Upper lobe of left lung (tissue), 6 donors: ENCODE measurements at places on chromosomes 5 and 9. TPM values are rescaled to one million over a fixed set of nuclear protein-coding genes. Genes with fewer than 3 reads are reported as not detected.

DNA sequence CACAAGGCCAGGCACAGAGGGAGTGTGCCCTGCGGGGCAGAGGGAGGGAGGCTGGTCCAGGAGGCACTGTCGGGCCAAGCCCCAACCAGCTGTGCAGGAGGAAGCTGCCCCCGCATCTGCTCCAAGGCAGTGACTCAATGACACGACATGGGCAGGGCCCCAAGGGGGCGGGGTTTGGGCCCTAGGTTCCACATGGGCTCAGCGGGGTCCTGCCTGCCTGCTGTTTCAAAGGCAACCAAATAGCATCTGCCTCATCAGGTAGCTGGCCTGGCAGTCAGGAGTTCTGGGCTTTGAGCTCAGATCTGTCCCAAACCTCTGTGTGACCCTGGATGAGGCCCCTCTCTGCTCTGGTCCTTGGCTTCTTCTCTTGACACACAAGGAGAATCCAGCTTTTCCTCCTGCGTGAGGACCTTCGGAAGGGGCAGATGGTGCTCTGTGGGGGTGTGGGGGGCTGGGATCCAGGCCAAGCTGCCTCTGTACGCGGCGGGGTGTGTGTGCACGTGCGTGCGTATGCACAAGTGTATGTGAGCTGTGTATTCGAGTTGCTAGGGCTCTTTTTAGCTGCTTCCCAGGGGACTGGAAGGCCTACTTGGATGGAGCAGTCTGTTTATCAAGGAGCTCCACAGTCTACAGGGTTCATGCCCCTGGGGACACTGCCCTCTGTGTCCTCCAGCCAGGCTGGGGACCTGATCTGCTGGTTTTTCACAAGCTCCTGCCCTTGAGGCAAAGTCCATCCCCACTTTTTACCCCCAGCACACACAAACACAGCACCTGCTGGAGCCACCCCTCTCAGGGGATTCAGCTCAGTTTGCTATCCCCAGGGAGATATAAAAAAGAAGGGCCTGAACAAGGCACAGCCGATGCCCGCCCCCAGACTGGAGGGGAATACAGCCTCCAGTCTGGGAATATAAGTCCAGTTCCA, 138.9 kb downstream of the RGS3 start:
- peaks cover 25% of the 10 kb centered on the region for H3K4me1 ChIP-seq
- no peaks in the 10 kb centered on the region for H3K27me3 ChIP-seq
- peaks cover 12% of the 10 kb centered on the region for H3K36me3 ChIP-seq
- peak; percentile 87 for DNase-seq
- H3K4me3 ChIP-seq: no peak overlapping the region

DNA sequence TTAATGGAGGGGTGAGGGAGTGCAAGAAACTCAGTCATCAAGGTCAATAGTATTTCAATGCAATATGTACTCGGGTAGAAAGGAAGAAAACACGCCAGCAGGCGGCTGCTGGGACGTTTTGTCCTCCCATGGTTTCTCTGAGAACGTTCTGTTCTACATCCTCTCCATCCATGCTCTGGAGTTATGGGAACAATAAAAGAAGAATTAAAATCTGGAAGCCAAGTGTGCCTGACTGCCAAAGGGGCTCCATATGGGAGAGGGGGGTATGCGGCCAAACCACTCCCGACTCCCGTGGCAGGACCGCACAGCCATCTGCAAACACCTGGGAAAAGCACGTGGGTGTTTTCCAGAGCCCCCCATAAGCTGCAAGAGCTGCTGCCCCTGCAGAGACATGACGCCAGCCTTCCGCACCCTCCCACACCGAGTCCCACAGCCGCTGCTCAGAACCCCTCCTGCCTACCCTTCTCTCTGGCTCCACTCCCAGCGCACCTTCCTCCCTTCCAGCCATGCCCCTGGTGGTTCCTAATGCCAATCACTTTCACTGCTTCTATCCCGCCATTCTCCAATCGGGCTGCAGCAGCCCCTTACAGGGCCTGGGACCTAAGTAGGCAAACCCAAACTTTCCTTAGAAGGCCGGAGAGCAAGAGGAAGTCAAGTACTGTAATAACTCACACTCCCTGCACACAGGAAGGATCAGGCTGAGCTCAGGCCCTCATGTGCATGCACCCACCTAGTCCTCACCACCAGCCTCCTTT, 241.6 kb downstream of the SYK start:
- no peaks in the 10 kb centered on the region for H3K36me3 ChIP-seq
- no peaks in the 10 kb centered on the region for H3K27me3 ChIP-seq
- no peak overlapping the region for H3K27ac ChIP-seq
- no peak overlapping the region for H3K4me3 ChIP-seq
- peaks cover 3% of the 10 kb centered on the region for H3K4me1 ChIP-seq

DNA sequence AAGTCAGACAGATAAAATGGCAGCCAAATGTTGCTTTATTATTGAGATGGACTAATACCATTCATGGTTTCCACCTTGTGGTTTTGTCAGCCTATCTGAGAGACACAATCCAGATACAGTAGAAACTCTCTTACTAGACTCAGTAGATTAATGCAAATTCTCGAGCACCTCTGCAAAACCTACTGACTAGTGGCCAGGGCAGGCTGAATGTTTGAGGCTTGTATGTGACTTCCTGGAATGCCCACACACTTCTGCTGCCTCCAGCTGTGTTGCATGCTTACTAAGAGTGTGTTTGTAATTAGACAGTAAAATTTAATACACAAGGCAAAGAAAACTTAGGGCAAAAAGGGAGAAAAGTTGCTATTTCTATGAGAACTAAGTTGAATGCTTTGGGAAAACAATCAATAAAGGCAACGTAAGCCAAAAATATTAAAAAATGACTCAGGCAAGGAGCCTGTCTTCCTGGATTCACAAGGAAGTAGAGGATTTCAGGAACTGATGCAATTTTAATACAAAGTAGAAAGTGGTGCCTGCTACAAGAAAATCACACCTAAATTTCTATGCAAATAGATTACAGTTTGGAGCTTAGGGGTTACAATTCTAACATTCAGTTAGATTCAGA, 30.2 kb upstream of the CCNG1 start:
- no peak for DNase-seq
- no peaks in the 10 kb centered on the region for H3K4me1 ChIP-seq
- H3K27ac ChIP-seq: no peak overlapping the region

DNA sequence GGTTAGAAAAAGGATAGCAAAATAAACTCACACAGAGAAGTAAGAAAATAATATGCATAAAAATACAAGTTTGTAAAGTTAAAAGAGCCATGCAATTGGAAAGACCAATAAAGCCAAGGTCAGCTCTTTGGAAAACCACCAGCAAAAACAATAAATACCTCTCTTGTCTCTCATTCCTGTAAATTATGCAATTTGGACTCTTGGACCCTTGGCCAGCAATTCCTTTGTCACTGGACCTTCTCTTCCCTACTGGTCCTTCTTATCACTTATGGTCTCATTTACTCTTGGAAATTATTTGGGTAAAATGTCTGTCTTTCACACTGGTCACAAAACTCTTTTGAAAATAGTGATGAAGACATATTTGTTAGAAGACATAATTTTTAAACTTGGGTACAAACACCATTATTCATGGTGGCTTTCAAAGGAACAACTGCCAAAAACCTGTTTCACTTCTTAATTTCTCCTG, 379.5 kb downstream of the TMEM232 start:
- H3K36me3 ChIP-seq: no peaks in the 10 kb centered on the region
- H3K27ac ChIP-seq: no peak overlapping the region
- no peak for DNase-seq
- no peak overlapping the region for H3K4me3 ChIP-seq
- H3K27me3 ChIP-seq: no peaks in the 10 kb centered on the region

DNA sequence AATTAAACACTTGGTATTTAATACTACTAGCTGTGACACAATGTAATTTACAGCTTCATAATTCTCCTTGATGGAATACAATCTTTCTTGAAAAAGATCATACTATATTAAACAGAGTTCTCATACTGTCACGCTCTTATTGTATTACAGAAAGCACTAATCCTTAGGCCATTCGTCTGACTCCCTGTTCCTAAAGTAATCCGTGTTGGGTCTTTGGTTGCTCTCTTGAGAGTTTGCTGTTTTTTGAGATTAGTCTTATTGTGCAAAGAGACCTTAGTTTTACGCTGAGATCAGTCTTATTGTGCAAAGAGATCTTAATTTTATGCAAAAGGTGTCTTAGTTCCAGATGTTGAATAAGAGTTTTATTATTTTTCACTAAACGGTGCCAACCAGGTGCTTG, 190.6 kb downstream of the ISL1 start:
- H3K4me3 ChIP-seq: no peak overlapping the region
- no peak overlapping the region for H3K27ac ChIP-seq
- no peaks in the 10 kb centered on the region for H3K36me3 ChIP-seq
- DNase-seq: no peak

- no peaks in the 10 kb centered on the region for H3K27me3 ChIP-seq
- H3K36me3 ChIP-seq: no peaks in the 10 kb centered on the region
- H3K27ac ChIP-seq: no peak overlapping the region
These were observed 80.1 kb downstream of the COL15A1 start for GRCh38 chr9:99023831-99024230.

- no peaks in the 10 kb centered on the region for H3K27me3 ChIP-seq
- H3K4me3 ChIP-seq: peak overlapping the region; percentile 30
- no peaks in the 10 kb centered on the region for H3K36me3 ChIP-seq
- peak overlapping the region; percentile 72 for H3K27ac ChIP-seq
- H3K4me1 ChIP-seq: peaks cover 20% of the 10 kb centered on the region
These were observed 1.2 kb downstream of the ROR2 start for GRCh38 chr9:91948597-91949391.

IFNA2 gene
- not detected for total RNA-seq

JAKMIP2 gene
- total RNA-seq: 5.7 TPM

IFNE gene
- total RNA-seq: not detected

FBXL7 gene
- 6.3 TPM for total RNA-seq

RNF208 gene
- 3.0 TPM for total RNA-seq

FREM1 gene
- total RNA-seq: 1.1 TPM

C1QTNF2 gene
- 0.89 TPM for total RNA-seq
